ENCODE measurements at places on chromosomes 2 and 18.

DNA sequence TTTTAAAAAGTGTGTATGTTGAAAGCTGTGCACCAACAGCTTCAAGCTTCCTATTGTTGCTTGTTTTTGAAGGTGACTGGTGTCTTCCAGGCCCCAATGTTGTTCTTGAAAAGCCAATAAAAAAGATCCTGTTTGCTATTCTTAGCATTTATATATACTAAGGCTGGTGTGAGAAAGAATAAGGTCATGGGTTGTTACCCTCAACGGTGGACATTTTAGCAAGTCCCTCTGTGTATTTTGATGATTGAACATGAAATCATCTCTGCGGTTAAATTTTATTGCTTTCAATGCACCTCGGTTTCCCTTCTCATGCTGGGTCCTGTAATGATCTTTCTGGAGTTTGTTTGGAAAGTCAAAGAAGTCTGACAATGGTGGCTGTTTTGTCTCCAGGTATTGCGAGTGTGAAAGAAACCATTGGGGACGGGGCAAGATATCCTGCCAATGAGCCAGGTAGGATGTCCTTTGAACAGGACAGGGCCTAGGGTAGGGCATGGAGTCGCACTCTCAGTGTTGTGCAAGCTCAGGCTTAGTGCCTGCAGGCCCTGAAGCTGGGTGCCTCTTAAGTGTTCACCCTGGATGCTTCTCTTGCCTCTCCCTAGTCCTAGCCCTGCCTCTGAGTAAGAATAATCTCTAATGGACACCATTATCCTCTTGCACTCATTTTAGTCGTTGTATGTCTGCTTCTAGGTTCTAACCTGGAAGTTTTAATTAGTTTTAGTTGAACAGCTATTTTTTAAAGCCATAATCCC is 16.0 kb upstream of the KLF7 start:
- DNase-seq = no peak

DNA sequence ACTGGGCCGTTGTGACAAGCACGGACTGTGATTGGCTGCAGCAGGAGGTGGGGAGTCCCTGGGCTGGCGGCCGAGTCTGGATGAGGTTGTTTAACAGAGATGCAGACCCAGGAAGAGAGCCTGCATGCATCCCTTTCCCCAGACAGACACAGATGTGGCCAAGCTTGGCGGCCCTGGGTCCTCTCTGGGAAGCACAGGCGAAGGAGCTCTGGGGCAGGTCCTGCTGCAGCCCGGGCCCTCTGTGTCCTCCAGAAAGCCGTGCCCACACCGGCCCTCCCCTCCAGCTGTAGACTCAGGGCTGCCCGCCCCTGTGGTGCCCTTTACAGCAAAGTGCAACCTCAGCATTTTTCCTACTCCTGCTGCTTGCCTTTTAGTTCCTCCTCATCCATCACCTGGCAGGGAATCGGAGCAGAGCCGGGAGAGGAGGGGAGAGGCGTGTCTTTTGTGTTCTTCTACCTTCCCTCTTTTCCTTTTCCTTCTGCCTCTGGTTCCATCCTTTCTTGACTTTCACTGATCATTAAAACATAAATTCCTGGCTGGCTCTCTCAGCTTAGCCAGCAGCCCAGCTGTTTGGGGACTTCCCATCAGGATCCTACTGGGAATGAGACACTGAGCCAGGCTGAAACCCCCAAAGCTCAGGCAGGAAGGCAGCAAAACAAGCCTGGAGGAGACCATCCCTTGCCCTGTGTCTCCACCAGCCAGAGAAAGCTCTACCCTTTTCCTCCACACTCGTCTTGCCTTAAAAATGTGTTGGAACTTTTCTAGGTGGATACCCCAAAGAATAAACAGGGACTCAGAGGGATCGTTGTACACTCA is 75.0 kb downstream of the CTIF start:
- DNase-seq = no peak

GRCh38 chr2:178392215-178392614 is 58.8 kb downstream of the PRKRA start:
- DNase-seq = no peak

GRCh38 chr18:1244397-1245122 is 339.9 kb downstream of the ADCYAP1 start:
- DNase-seq = no peak

DNA sequence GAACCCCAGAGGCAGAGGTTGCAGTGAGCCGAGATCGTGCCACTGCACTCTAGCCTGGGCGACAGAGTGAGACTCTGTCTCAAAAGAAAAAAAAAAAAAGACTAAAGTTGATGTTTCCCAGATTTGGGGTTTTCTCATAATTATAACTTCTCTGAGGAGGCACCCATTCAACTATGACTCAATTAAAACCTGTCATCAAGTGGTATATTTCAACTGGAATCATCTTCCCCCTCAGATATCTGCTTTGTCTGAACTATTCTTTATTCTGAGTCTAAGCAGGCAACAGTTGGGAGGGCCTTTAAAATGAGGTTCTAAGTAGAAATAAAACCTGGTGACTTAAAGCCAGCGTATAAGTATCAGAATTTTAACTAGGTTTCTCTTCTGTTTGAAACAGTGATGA is 88.5 kb downstream of the PTRHD1 start:
- no peak for DNase-seq

- no peak for DNase-seq
Measured at GRCh38 chr2:167052825-167053224, 164.5 kb downstream of the XIRP2 start.

DNA sequence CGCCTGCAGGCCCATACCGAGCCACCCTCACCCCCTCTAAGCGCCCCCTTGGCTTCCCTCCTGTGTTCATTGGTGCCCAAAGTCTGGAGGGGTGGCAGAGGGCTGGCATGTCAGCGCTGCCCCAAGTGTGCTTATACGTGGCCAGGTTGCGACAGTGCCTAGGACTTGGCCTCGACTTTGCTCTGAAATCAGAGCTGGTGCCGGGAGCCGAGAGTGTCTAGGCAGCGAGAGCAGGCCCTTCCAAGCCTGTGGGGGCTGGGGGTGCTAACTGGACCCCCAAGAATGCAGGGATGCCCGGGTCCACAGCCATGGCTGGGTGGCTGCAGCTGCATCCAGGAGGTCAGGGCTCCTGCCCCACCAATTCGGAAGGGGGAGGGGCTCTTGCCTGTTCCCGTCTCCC is 95.6 kb upstream of the MGAT5 start:
- no peak for DNase-seq

- no peak for DNase-seq
Measured at GRCh38 chr18:13359210-13359609, 140.7 kb downstream of the LDLRAD4 start.

GRCh38 chr2:169036736-169037440 is 5.8 kb upstream of the ABCB11 start:
- no peak for DNase-seq

DNA sequence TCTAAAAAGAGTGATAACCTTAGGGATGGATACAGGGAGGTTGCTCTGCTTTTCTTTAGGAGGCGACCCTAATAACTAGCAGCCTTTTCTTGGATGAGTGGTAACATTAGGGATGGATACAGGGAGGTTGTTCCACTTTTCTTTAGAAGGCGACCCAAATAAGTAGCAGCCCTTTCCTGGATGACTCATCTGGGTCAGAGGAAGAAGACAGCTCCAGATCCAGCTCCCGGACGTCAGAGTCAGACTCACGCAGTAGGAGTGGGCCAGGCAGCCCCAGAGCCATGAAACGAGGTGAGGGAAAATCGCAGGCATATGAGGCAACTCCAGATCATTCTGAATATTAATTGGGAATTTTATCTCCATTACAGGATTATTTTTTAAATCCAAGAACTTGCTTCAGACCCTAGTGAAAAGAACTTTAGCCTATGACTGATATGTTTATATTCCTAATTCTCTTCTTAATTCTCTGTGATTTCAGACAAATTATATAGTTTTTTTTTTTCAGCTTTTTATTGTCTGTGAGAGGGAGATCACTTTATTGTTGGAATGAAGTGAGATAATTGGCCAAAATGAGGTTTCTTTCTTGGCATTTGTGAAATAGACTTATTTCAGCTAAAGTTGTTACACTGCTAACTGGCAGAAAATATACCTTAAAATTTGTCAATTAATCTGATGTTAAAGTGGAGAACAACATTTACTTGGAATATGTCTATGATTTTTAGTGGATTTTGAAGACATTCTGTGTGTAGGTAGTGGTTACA is 31.2 kb upstream of the C1GALT1C1L start:
- no peak for DNase-seq

DNA sequence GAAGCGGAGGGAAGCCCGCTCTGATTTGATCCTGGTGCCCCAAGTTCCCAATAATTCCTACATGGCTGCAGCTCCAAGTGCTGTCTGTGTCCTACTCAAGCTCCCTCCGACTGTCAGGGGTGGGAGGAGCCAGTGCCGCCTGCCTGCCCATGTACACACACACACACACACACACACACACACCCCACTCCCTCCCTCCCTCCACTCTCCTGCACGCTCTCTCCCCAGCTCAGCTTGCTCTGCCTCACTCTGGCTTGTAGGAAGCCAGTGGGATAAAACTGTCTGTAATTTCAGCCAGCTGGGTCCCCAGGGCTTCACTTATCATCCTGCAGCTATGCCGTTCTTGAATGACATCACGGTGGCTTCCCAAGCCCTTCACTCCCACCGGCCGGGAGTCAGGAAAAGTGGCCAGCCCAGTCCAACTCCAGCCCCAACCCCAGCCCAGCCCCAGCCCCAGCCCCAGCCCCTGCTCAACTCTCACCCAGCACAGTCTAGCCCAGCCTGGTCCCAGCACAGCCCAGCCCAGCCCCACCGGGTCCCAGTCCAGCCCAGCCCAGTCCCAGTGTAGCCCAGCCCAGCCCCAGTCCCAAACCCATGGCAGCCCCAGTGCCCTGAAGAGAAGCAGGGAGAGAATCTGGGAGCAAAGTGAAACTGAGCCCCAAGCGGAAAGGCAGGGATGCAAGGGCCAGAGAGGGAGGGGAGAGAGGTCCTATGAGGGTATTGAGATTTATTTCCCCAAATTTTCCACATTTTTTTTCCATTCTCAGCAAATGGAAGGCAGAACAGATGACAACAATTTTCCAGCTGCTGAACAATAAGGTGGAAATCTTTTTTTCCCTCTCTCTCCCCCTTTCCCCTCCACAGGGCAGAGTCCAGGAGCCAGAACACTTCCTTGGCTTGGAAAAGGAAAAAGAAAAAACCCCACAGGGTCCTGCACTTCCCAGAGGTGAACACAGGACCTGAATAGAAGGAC is 144.0 kb downstream of the TNS1 start:
- no peak for DNase-seq

GRCh38 chr2:64260817-64261216 is 116.6 kb upstream of the PELI1 start:
- DNase-seq = no peak

DNA sequence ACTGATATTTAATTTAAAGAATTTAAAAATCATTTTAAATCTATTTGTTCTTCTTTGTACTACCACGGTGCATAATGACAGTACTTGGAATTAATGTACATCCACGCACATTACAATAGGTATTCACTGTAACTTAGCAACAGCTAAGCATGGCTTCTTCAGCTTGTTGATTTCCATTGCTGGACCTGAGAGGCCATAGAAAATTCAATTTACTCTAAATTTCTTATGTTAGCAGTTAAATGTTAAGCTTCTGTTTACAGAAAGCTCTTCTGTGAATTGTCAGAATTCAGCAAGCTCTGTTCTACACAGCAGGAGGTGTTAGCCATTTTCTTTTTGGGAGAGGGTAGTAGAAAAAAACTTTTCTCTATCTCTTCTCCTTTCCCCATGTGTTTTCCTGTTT is 1149.3 kb upstream of the CDH2 start:
- peak; percentile 15 for DNase-seq

- no peak for DNase-seq
Measured at GRCh38 chr2:218659988-218660358, 490 bp downstream of the BCS1L start.

- DNase-seq = no peak
Measured at GRCh38 chr2:14628901-14629300, 3.6 kb upstream of the LRATD1 start.

DNA sequence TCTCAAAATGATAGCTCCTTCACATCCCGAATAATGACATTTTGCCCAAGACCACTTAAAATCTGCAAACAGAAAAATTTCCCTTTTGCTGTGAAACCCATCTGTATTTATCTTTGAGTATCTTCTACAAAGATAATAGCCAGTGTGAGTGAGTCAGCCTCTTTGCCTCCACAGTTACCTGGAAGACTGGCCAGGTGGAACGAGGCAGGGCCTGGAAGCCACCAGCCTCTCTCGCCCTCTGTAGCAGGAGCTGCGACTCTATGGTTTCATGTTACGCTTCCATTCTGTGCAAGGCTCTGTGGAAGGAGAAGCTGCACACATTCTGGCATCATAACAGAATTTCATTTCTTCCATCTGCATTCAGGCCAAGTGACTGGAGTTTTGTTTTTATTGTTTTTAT is 9.5 kb downstream of the ELP2 start:
- no peak for DNase-seq

DNA sequence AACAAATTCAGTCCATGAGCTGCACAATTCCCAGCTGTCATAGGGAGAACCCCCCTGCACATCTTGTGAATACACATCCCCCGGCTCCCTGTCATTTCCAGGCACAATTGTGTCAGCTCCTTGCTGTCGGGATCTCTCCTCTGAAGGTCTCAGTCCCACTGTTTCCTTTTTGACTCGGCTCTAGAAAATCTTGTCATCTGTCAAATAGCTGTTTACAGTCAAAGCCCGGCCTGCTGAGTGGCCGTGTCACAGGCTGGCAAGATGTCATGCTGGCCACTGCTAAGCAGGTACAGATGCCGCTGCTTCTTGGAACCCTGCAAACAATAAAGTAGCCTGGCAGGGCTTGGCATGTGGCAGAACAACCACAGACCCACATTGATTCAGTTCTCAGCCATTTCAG is 61.7 kb downstream of the LYPD1 start:
- peak; percentile 29 for DNase-seq

GRCh38 chr2:50751311-50752031 is 280.5 kb downstream of the NRXN1 start:
- DNase-seq = no peak

DNA sequence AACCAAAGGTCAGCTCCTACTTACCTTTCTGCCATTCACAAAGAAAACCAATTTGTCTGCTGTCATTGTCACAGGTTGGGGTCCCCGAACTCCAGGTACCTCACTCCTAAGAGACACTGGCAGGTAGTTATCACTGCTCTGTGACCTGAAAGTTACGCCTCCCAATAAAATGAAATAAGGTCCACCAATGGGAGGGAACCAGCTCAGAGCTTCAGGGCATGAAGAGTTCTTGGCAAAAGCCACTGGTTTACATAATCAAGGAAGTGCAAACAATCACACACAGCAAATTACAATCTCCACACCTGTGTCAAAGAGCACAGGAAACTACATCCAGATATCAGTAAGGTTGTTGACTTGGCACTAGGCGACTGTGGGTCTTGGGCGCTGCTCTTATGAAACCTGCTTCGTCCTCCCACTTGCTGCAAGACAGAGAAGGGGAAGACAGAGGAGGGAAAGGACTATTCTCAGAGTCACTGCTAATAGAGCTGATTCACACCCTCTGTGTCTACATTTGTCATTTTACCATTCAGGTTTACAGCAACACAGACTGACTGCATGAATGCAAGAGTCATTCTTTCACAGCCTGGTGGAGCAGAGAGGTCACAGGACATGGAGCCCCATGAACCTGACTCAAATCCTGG is at the start of gene XDH:
XDH (minus strand) TSS at position 142 of the 641 bp plus-strand sequence; CDS start at position 66, 76 bp downstream.
- DNase-seq = no peak

- DNase-seq = no peak
Measured at GRCh38 chr2:18762667-18763066, 173.3 kb upstream of the NT5C1B start.

GRCh38 chr2:98445683-98446581 is 1.3 kb downstream of the INPP4A start:
- no peak for DNase-seq

GRCh38 chr2:100107906-100108647 is 34.3 kb downstream of the AFF3 start:
- no peak for DNase-seq
